ENCODE measurements at places on chromosomes 4 and X. TPM values are rescaled to one million over a fixed set of nuclear protein-coding genes. Genes with fewer than 3 reads are reported as not detected.

The ZBTB33 gene
- polyA plus RNA-seq: 10.4 TPM

The IL21 gene
- polyA plus RNA-seq: not detected

The UBE2D3 gene
- 120 TPM for polyA plus RNA-seq

The NKX3-2 gene
- polyA plus RNA-seq: not detected

The ETDA gene
- not detected for polyA plus RNA-seq

The AFF2 gene
- polyA plus RNA-seq: 6.3 TPM

The PRDM8 gene
- polyA plus RNA-seq: 0.43 TPM

The MAGEC1 gene
- polyA plus RNA-seq: not detected

The NEXMIF gene
- polyA plus RNA-seq: 1.7 TPM

The CXCL10 gene
- polyA plus RNA-seq: not detected

The CLDN34 gene
- polyA plus RNA-seq: not detected

The CITED1 gene
- 10.1 TPM for polyA plus RNA-seq

The FMR1NB gene
- not detected for polyA plus RNA-seq

The GLRA3 gene
- 18.9 TPM for polyA plus RNA-seq

The GAGE12H gene
- polyA plus RNA-seq: not detected

Data from Purkinje cell (primary cell).